Substantia nigra (tissue), 51 donors: ENCODE measurements at places on chromosomes 12 and 14.

DNA sequence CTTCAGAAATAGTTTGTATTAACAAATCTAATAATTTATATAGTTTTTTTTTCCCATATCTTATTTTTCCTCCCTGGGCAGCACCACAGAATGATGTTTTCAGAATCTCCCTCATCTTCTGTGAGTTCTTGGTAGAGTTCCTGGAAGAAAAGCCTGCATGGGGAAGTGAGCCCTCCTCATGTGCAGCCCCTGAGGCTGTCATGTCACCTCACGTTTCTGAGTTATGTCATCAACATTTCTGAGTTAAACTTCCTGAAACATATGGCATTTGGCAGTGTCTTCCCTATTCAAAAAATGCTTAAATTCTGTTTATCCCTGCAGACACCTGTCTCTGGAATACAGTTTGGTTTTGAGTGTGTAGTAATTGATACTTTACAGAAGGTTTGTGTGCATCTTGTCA lies 979.0 kb downstream of the TMEM121 start:
- DNase-seq, result no peak

DNA sequence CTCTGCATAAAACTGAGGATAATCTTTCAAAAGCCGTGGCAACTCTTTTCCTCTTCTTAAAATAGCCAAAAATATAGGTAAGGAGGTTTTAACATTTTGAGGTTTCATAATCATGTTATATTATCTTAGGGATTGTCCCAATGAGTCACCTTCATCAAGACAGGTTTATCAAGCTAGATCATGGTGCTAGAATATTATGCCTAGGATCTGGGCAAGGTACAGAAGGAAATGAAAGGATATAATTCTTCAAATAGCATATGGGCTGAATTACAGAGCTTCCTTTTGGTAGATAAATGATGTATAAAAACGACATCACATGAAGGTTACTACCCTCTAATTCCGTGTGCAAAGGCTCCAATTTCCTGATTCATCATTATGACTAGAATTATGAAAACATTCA lies 28.6 kb upstream of the TBC1D15 start:
- DNase-seq, result no peak

DNA sequence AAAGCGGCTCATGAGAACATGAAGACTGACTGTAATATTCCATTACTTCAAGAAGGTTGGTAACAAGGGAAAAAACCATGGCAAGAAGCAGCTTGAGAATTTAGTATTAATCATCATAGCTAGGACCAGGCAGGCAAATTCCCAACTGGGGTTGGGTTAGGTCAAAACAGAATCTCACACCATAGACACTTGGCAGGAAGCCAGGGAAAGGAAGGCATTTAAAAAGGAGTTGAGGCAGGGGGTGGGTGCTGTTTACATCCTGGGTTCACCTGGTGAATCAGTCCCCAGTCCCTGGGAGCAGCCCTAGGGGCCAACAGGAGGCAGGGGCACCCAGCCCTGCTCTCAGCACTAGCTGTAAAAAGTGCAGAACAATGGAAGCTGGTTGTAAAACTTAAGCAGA lies 108.6 kb downstream of the EGLN3 start:
- no peak for DNase-seq

DNA sequence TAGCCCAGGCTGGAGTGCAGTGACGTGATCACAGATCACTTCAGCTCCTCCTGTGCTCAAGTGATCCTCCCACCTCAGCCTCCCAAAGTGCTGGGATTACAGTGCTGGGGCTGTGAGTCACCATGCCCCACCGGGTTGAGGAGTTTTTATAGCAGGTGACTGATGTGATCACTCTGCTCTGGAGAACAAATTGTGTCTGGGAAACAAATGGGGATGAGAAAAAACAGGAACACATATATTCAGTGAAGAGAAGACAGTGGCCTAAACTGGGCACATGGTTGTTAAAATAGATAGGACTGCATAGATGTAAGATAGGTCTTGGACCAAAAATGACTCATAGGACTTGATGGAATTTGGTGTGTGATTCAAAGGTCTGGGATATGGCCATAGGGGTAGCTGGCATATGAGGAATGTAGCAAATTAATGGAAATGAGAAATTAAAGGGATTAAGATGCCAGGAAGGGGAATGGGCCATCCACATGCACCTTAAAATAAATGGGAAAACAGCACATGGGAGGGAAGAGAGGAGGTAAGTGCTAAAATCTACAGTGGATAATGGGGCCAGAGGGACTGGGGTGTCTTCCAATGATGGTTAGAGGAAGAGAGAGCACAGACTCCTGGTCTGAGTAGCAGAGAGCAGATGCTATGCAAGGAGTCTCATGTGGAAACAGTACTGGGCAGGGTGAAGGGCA lies 11.2 kb downstream of the BCAT1 start:
- no peak for DNase-seq

- DNase-seq, result no peak
Measured at GRCh38 chr12:20624718-20625117, 70.4 kb upstream of the SLCO1C1 start.

- DNase-seq, result no peak
Measured at GRCh38 chr14:59359431-59360124, 105.6 kb downstream of the GPR135 start.

- no peak for DNase-seq
Measured at GRCh38 chr14:52863334-52863700, 71.9 kb upstream of the GNPNAT1 start.

DNA sequence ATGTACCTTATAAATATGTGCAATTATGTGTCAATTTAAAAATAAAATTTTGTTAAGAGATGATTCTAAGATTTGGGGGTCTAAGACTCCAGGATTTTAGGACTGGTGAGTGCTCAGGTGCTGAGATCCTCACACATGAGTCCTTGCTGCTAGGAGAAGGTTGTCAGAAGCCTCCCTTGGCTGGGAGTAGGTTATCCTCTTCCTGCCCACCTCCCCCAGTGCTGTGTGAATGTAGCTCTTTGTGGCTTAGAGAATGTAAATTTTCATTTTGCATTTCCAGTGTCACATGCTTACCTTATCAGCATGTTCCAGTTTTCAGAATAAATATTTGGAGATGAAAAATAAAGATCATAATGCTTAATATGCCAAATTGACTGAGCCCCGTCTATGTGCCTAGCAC lies 114.2 kb upstream of the MDM1 start:
- no peak for DNase-seq

GRCh38 chr12:59056966-59057365 lies 136.7 kb upstream of the LRIG3 start:
- no peak for DNase-seq

DNA sequence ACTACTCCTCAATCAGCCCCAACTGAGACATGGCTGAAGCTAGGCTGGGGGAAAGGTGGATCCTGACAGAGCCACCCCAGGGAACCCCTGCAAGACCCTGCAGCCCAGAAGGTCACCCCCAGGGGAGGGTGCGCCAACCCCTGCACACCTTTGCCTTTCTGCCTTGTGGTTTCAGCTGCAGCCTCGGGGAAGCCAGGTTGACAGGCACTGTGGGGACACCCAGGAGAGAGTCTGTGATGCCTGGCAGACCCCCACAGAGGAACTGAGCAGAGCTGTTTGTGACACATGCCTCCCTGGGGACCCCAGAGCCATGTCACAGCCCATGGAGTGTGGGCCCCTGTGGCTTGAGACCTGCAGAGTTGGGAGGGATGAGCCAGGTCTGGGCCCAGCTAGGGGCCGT lies 11.8 kb upstream of the HHIPL1 start:
- no peak for DNase-seq

- no peak for DNase-seq
Measured at GRCh38 chr14:74654931-74655330, 42.9 kb upstream of the LTBP2 start.

DNA sequence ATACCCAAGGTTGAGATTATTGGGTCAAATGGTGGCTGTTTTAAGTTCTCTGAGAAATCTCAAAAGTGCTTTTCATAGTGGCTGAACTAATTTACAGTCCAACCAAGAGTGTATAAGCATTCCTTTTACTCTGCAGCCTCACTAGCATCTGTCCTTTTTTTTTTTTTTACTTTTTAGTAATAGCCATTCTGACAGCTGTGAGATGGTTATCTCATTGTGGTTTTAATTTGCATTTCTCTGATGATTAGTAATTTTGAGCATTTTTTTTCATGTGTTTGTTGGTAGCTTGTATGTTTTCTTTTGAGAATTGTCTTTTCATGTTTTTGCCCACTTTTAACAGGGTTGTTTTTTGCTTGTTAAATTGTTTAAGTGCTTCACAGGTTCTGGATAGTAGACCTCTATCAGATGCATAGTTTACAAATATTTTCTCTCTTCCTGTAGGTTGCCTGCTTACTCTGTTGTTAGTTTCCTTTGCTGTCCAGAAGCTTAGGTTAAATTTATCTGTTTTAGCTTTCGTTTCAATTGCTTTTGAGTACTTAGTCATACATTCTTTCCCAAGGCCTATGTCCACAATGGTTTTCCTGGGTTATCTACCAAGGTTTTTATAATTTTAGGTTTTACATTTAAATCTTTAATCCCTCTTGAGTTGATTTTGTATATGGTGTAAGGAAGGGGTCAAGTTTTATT lies 881.3 kb upstream of the SEL1L start:
- no peak for DNase-seq

GRCh38 chr12:53561590-53561953 lies 54.3 kb upstream of the NPFF start:
- no peak for DNase-seq

- DNase-seq, result no peak
Measured at GRCh38 chr12:70920891-70921290, 353 bp upstream of the PTPRR start.

DNA sequence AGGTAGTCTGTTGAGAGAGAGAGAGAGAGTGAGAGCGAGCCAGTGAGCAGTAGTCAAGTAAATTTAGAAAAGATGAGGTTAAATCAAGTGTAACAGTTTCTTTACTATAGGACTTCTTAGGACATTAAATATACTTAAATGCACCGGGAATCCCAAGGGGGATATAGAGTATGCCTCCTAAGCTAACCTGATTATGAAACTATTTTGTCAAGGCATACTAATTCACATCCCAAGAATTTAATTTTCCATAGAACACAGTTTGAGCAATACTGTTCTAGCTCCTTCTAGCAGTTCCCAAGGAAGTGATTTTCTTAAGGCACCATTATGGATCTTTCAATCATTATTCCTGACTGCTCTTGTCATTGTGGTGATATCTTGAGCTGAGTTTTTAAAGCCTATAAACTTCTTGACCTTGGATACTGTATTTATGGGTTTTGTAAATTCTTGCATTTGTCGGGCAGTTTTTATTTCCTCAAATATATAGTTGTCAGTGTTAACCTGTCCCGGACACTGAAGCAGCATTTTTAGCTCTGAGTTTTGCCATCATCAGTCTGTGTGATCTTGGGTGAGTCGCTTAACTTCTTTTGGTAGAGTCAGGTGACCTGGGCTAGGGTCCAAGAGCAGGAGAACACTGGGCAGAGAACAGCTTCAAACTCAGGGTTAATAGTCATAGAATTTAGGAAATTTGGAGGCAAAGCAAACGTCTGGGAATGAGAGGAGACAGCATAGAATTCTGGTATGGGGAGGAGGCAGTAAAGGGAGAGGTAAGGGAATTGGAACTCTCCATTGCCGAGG lies 196.5 kb upstream of the FRMD6 start:
- no peak for DNase-seq

DNA sequence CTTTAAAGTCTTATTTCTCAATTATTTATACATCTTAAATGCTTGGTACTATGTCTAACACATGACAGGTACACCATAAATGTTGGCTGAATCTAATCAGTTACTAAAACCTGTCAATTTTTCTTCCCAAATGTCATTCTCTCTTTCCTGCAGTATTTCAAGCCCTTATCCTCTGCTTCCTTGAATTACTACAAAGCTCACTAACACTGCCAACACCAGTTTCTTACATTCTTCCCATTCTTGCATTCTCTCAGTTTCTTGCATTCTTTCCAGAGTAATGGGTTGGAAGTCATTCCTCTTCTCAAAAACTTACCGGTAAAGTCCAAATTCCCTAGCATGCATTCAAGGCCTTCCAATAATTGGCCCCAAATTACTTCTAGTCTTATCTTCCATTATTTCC lies 9.6 kb upstream of the SMARCC2 start:
- DNase-seq, result no peak

- DNase-seq, result no peak
Measured at GRCh38 chr12:66624806-66625205, 54.1 kb downstream of the GRIP1 start.

GRCh38 chr12:46711756-46712155 lies 114.0 kb downstream of the SLC38A4 start:
- no peak for DNase-seq

DNA sequence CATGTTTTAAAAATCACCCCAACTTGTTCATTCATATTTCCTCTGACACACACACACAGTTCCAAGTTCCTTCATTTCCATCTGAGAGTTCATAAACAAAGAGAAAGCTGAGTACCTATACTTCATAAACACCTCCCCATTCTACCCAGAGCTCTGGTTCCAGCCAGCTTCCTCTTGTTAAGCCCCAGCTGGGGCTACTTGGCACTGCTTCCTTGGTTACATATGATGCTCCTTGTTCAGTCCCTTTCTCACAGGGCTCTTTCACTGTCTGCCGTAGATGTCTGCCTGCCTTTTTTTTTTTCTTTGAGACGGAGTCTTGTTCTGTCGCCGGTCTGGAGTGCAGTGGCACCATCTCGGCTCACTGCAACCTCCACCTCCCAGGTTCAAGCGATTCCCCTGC lies 77.5 kb downstream of the COX16 start:
- DNase-seq, result no peak

DNA sequence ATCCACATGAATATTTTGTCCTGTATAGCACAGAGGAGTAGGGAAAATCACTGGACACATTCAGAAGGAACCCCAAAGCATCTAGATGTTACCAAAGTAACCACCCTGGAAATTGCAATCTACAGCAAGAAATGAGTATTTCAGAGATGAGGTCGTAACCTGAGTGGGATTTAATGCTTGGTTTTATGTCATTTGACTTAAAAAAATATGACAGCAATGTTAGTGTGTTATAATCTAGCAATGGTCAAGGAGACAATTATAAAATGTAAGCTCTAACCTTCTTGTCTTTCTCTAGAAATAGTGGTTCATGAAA lies 256.6 kb downstream of the NAV3 start:
- DNase-seq, result no peak

DNA sequence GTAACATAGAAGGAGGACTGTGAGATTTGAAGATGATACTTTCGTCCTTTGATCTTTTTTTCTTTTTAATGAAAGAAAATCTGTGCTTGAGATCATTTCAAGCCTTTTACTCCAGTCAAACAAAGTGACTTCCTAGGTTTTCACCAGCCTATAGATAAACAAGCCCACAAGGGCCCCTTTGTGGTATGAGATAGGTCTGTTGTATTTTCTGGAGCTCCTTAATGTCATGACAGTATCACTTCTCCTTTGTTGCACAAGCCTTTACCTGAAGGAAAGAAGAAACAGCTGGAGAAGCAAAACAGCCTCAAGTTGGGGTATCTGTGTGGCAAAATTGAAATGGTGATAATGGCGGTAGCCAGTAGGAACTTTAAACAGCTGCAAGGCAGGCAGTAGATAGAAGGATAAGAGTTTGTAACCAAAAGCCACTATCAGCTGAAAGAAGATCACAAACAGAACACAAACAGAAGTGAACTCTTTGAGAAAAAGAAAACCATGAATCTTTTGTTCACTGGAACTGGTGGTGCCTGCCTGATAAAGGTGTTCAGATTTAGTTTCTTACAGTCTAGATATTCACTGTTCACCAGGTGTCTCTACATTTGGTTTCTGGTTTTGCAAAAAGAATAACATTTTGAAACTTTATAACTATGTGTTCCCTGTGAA lies 96.8 kb downstream of the LGR5 start:
- no peak for DNase-seq
